Ammon's horn (tissue), 1 donor: ENCODE measurements at places on chromosomes 3 and 15.

- no peak for DNase-seq
These were observed 243.8 kb downstream of the CACNA2D3 start for GRCh38 chr3:54366007-54366750.

DNA sequence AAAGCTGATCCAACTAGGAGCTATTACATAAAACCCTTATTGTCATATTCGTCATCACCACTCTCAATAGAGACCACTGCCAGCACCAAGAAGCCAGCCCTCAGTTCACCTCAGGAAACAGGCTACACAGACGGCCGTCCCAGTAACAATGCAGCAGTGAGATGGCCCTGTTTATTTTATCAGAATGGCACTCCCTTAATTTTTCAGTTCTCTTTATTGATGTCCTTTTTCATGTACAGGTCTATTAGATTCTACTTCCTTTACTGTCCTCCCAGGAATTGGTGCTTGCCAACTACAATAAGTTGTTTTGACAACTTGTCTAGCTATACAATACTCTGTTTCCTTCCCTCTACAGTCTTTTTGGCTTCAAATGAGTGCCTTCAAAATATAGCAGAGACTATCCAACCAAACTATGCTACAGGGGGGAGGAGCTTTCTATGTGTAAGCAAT lies 272.5 kb downstream of the ZBTB20 start:
- no peak for DNase-seq

DNA sequence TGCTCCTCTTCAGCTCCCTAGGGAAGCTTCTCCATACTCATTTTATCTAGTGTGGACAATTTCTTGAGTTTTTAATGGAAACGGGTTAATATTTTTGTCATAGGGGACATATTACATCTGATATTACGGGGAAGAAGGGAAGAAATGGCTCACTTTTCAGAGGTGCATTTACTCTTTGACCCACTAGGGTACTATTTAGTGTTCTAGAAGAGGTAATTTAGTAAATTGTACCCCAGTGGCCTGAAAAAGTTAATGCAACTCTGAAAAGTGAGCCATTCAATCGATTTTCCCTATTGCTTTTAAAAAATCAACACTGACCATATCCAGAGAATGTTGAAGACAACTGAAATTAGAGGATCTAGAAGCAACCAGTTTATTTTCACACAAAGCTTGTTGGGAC lies 71.2 kb downstream of the MAP2K5 start:
- no peak for DNase-seq

DNA sequence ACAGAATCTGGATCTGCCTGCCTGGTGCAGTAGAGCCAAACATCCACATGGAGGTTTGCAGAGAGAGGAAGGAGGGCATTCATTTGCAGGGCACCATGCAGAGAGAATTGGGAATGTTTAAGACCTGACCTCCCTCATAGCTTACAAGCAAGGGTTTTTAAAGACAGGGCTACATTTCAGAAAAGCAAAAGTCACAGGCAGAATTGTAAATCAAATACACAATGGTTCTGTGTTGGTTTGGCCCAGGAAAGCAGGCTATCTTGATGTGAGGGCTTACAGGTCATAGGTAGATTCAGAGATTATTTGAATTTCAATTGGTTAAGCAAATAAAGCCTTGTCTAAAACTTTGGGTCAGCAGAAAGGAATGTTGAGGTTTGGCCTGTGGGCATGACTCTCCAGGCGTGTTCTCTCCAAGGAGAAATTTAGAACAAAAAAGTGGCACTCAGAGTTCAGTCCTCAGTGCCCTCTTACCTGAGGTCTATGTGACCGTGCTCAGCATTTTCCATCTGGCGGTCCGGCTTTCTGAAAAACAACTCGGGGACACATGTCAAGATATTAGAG lies 91.5 kb downstream of the CD47 start:
- no peak for DNase-seq

GRCh38 chr3:115438799-115439198 lies 184.5 kb upstream of the GAP43 start:
- DNase-seq, result no peak
